ENCODE measurements at places on chromosomes 4 and X.

DNA sequence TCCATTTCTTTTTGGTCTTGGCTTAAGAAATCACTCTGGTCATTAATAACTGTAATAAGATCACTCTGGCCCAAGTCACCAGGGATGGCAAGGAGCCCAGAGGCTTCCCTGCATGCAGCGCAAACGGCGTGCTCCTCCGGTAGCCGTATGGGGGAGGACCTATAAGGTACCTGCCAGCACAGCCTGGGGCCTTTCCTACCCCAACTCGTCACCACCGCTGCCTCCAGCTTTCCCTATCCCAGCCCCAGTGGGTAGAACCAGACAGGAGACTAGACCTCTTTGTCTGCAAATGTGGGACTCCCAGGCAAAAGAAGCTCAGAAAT lies 25.9 kb downstream of the HAND2 start:
- no peak for DNase-seq

- DNase-seq, result peak; percentile 21
Observed at GRCh38 chr4:118114720-118115119, 80.4 kb downstream of the NDST3 start.

DNA sequence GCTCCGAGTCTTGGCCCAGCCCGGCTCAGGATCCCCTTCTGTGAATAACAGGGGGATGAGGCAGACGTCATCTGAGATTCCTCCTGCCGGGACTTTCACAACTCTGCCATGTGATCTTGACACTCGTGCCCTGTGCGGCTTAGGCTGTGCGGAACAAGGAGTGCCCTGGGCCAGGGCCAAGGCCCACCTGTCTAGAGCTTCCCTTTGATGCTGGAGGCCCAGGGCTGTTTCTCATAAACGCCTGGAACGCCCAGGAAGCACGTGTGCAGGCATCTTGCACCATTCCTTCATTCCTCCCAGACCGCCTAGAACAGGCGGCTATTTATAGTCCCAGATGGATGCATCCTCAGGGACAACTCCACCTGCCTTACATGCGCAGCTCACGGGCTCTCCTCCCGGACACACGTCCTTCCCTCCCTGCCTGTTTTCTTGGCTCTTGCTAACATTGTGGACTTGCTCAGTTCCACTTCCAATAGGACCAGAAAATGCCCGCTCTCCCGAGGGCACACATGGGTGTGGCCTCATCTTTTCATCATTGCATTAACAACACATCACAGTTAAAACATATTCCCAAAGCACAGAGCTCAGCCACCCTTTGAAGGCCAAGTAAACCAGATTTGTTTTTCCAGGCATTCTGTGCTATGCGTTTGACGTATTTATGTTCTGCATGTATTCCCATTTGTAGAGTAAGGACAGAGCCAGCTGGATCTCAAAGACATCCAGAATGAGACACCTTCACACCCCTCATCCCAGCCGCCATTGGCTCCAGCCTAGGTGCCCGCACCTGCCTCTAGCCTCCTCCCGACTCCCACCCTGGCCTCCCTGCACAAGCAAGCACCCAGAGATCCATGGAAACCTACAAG lies 57.2 kb downstream of the ABLIM2 start:
- peak; percentile 22 for DNase-seq

- DNase-seq, result no peak
Observed at GRCh38 chr4:158799013-158799770, 30.4 kb downstream of the FNIP2 start.

- no peak for DNase-seq
Observed at GRCh38 chrX:1591863-1592469, 562 bp downstream of the AKAP17A start.

DNA sequence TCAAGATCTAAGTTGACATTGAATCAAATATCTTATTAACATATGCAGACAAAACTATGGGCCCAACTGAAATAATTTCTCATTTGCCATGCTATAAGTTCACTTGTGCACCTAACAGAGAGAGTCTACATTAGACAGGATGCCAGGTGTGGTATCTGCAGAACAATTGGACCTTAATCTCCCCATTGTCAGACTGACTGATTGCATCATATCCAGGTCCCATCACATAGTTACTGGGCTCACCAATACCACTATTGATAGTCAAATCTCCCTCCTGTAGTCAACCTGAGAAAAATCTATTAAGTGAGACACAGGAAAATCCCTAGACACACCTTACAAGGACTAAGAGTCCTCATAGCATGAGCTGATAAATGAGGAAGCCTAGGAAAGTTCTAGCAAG lies 156.0 kb upstream of the FRG1 start:
- no peak for DNase-seq

GRCh38 chr4:5371415-5372190 lies 320.3 kb downstream of the STK32B start:
- peak; percentile 82 for DNase-seq

GRCh38 chr4:170247596-170247995 lies 157.8 kb upstream of the AADAT start:
- no peak for DNase-seq

DNA sequence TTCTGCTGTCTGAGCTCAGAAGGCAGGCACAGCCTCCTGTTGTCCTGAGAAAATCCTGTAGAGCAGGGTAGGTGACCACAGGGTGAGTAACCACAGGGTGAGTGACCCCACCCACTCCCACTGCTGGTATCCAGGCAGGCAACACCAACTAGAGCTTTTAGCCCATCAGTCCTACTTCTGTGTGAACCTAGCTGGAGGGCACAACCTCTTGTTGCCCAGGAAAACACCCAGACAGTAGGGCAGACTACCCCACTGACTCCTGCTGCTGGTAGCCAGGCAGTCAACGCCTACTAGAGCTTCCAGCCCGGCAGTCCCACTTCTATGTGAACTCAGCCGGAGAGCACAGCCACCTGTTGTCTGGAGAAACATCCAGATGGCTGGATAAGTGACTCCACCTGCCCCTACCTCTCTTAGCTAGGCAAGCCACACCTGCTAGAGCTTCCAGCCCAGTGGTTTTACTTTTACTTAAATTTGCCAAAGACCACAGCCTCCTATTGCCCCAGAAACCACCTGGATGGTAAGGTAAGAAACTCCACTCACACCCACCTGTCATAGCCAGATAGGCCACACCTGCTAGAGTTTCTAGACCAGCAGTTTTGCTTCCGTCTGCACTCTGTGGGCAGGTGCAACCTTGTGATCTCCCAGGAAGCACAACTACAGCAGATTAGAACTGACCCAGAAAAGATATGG lies 371.6 kb downstream of the INPP4B start:
- DNase-seq, result no peak

- DNase-seq, result peak; percentile 10
Observed at GRCh38 chr4:143486314-143486713, 27.2 kb upstream of the SMARCA5 start.
